Psoas muscle (tissue), 8 donors: ENCODE measurements at places on chromosomes 13 and 19. TPM values are rescaled to one million over a fixed set of nuclear protein-coding genes. Genes with fewer than 3 reads are reported as not detected.
A peak's percentile ranks its signal among the peaks of the same experiment; 100 is the strongest.

Gene TEX101
- total RNA-seq, result not detected

Gene SLC10A2
- total RNA-seq, result not detected

GRCh38 chr19:48737360-48737998, 2.9 kb downstream of the RASIP1 start:
- H3K27me3 ChIP-seq, result no peaks in the 10 kb centered on the region
- DNase-seq, result no peak

DNA sequence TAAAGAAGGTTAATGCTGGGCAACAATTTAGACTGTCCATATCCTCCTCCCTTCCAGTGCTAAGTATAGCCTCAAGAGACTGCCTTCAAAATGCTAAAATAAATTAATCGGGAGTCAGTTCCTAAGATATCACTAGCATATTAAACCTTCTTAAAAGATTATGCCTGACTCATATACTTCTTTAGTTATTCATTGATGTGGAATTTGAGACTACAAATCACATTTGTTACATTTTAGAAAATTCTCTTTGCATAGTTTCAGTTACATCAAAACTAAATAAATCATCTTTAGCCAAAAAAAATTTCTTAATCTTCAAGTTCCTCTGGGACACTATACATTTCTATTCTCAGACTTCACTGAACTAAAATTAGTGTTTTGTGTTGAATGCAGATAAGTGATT, 769.1 kb downstream of the PCDH9 start:
- no peaks in the 10 kb centered on the region for H3K27me3 ChIP-seq
- no peak for DNase-seq
- no peaks in the 10 kb centered on the region for H3K4me1 ChIP-seq
- H3K4me3 ChIP-seq, result no peak overlapping the region
- no peak overlapping the region for H3K27ac ChIP-seq
- H3K36me3 ChIP-seq, result no peaks in the 10 kb centered on the region

GRCh38 chr19:5564930-5565329, 2.8 kb downstream of the TINCR start:
- H3K4me1 ChIP-seq, result no peaks in the 10 kb centered on the region
- peaks cover 34% of the 10 kb centered on the region for H3K27me3 ChIP-seq
- no peak overlapping the region for H3K4me3 ChIP-seq
- DNase-seq, result no peak
- H3K27ac ChIP-seq, result no peak overlapping the region

GRCh38 chr19:47545061-47545948, 27.6 kb downstream of the ZNF541 start:
- DNase-seq, result no peak
- H3K4me3 ChIP-seq, result peak overlapping the region; percentile 34
- no peak overlapping the region for H3K27ac ChIP-seq
- H3K4me1 ChIP-seq, result no peaks in the 10 kb centered on the region
- H3K36me3 ChIP-seq, result no peaks in the 10 kb centered on the region
- peaks cover 35% of the 10 kb centered on the region for H3K27me3 ChIP-seq
